ENCODE measurements at places on chromosomes 1 and 21.

DNA sequence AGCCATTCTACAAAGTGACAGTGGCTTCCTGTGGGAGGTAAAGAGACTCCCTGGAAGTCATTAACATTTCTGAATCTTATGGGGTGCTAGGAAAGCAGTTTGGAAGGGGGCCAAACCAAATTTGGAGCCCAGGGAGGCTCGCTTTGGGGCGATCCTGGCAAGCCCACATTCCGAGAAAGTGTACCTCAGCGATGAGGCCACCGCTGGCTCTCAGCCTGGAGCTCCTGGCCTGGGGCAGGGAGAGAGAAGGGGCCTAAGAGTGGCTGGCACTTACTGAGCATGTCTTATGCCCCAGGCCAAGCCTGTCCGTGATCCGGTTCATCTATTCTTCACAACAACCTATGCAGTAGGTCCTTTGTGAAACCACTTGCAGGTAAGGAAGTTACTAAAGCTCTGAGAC is 98.8 kb downstream of the CCDC185 start:
- no peak for DNase-seq

DNA sequence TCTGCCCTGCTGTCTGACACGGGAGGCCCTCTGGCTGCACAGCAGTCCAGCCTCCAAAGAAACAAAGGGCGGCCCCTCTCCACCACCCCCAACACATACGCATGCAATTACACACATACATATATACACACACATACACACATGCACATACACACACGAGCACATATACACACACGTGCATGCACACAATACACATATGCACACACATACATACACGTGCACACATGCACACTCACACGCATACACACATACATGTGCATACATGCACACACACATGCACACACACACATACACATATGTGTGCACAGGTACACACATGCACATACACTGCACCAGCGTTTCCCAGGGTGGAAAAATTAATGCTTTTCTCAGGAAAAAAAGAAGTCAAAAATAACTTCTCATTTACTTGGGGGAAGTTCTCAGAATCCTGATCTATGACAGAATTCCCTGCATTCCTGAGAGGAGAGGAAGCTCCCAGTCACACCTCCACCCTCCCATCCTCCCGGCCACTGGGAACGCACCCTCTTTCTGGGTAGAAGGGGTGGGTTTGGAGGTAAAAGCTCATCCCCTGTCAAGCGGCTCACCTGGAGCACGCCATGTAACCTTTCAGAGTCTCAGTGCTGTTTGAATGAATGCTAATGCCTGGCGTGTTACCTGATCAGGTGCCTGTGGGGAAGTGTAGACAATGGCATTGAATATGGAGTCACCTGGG is 33.1 kb upstream of the KLHDC7A start:
- DNase-seq: no peak

DNA sequence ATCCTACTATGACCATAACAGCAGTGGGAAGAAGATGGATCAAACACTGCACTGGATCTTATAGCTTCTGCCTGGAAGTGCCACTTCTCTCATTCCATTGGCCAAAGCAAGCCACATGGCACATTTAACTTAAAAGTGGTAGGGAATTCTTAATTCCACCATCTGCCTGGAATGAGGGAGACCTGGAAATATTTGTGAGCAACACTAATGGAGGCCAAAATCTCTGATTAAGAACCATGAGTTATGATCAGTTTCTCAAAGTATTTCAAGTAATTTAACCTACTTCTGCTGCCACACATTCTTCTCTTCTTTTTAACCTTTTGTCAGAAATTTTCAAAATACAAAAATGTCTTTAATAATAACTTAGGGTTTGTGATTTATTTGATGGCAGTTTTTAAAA is 154.0 kb upstream of the C1orf87 start:
- DNase-seq: no peak

DNA sequence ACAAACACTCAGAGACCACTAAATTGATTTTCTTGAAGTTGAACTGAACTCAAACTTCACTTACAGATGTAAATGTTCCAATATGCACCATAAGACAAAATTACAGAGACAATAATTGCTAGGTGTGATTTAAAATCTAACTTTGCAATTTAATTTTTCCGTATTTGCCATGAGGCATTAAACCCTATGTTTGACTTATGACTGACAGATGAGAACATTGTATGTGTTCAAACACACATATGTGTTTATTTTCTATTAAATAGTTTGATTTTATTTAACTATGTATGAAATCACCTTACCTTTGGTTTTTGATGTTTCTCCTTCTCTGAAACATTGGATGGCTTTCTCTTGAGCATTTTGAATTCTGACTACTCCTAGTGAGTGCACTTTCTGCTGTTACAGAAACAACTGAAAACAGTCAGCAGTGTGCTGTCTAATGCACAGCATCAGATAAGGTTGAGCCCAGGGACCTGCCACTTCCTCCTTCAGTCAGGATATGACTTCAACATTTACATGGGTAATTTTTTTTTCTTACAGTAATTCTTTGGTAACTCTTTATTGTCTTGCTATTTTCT is at the start of gene SAMSN1:
SAMSN1 (minus strand) TSS at position 410 of the 575 bp plus-strand sequence; CDS start at position 356, 54 bp downstream.
- DNase-seq: no peak

- no peak for DNase-seq
Measured at GRCh38 chr21:38448671-38449385, 49.4 kb downstream of the ERG start.

Data from cerebellar nuclear complex (tissue), 1 donor.